ENCODE measurements at places on chromosomes 7 and 10.

- DNase-seq = no peak
These were observed 488.5 kb downstream of the ZNF33B start for GRCh38 chr10:42149722-42150427.

GRCh38 chr10:113999531-113999930 lies 44.1 kb upstream of the ADRB1 start:
- DNase-seq = no peak

DNA sequence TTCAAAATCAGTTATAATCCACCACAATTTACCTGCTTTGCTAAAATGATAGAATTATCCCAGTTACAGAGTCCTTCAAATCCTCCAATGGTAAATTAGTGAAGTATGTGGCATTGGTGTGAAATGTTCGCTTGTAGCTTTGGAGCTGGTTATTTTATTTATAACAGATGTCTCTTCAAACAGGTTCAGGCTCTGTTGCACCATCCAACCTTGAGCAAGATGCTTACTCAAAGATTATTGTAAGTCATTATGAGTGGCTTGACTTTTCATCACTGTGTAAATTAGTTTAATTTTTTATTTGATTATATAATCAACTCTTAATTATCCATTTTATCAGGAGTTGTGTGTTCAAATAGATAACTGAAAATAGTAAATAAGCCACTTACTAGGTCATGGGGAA lies 99.4 kb downstream of the BTRC start:
- DNase-seq = no peak

DNA sequence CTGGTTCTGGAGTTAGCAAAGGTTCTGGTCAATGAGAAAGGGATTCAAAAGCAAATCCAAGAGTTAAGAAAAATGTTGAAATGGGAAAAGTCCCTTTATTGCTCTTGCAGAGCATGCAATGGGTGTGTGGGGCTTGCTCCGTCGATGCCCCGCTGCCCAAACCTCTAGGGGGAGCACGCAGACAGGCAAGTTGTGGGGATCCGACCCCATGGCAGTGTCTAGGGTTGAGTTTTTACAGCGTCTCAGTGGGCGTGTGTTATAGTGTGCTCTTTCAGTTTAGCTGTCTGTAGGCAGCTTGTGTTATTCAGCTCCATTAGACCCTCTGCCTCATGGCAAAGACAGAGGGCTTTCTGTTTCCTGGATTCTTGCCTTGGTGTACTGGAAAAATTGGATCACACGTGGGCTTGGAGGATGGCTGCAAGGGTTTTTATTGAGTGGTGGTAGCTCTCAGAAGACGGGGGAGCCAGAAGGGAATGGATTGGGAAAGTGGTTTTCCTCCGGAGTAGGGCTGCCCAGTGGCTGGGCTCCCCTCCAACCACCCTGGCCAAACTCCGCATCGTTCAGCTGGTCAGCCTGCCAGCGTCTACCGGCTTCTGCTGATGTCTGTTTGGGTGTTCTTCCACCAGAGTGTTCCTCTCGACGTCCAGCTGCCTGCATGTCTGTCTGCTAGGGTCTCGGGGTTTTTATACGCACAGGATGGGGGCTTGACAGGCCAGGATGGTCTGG lies 102.3 kb upstream of the PLXDC2 start:
- no peak for DNase-seq
